ENCODE measurements at places on chromosomes 13 and 19.

DNA sequence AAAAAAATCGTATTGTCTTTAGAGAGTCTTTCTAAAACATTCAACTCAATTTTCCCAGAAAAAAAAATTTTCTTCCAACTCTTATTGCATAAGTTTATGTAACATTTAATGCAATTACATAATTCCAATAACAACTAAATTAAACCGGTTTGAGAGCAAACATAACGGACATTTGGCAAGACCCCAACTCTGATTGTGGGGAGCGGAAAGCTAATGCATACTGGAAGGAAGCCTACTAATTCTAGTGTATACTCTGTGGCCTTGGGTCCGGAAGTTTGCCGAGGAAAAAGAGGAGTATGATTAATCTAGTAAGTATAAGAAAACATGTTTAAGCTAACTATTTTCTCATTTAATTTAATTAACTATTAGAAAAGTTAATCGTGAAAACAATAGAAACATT is 21.3 kb upstream of the MIR17HG start:
- no peaks in the 10 kb centered on the region for H3K36me3 ChIP-seq
- H3K4me1 ChIP-seq, result no peaks in the 10 kb centered on the region
- H3K4me3 ChIP-seq, result no peak overlapping the region
- DNase-seq, result no peak
- no peak overlapping the region for H3K27ac ChIP-seq

DNA sequence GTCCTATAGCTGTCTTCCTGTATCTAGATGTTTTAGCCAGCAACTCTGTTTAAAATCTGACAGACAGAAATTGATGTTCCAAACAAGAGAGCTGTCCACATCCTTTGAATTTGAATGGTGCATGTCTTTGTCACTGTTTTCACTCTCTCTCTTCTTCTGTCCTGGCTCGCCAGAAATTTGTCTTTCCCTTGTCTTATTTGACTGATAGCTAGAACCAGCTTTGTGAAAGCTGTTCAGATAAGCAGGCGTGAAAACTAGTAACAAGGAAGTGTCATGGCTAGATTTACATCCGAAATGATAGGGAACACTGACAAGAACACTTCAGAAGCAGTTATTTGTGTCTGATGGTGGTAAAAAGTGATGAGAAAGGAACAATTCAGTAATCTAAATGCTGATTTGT is 354.9 kb upstream of the SLITRK1 start:
- H3K36me3 ChIP-seq, result no peaks in the 10 kb centered on the region
- H3K4me1 ChIP-seq, result no peaks in the 10 kb centered on the region
- H3K27ac ChIP-seq, result no peak overlapping the region
- H3K27me3 ChIP-seq, result no peaks in the 10 kb centered on the region
- DNase-seq, result no peak
- H3K4me3 ChIP-seq, result no peak overlapping the region

DNA sequence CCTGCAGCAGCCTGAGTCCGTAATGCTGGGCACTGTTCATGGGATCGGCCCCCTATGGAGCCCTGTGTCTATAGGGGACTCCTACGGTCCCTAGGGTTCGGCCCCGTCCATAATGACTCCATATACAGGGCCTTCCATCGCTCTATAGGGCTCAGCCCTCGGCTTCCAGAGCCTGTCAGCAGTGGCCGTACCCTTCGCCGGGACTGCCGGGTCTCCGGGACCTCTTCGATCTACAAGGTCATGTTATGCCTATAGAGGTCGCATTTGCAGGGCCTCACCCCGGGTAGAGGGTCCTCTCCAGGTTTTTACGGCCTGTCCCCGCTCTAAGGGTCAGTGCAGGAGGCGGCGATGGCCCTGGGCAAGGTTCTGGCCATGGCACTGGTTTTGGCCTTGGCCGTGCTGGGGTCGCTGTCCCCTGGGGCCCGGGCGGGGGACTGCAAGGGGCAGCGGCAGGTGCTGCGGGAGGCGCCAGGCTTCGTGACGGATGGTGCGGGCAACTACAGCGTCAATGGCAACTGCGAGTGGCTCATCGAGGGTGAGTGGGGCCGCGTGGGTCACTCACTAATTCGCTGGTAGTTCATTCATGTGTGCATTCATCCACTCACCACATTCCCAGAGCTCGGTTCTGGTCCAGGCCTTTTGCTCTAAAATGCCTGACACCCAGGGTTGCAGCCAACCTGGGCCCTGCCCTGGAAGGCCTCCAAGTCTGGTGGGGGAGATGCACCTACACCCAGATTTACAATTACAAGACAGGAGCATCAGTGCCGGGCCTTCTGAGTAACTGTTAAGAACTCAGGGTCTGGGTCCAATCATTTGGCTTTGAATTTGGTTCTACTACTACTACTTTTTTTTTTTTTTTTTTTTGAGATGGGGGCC is 699 bp downstream of the MEGF8 start:
- peak overlapping the region; percentile 77 for H3K27ac ChIP-seq
- H3K4me1 ChIP-seq, result peaks cover 3% of the 10 kb centered on the region
- H3K36me3 ChIP-seq, result no peaks in the 10 kb centered on the region
- no peak for DNase-seq
- peaks cover 15% of the 10 kb centered on the region for H3K27me3 ChIP-seq

DNA sequence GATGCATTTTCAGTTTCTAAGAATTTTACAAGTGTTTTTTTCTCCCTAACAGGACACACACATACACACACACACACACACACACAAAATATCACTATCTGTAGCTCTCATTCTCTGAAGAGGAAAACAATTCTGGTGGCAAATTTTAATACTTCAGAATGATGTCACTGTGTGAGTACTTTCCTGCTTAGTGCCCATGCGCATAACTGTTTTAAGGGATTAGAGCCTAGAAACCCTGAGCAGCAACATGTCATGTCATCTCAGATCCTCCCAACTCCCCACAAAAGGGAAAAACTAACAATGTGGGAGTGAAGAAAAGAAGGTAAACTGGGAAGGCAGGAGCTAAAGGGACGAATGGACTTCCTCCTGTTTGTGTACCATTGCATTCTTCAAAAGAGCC is 401.2 kb downstream of the SPRY2 start:
- no peak overlapping the region for H3K27ac ChIP-seq
- H3K4me3 ChIP-seq, result no peak overlapping the region
- no peak for DNase-seq
- no peaks in the 10 kb centered on the region for H3K4me1 ChIP-seq

GRCh38 chr13:110845520-110845919 is 69.3 kb downstream of the ANKRD10 start:
- H3K27me3 ChIP-seq, result no peaks in the 10 kb centered on the region
- no peak overlapping the region for H3K27ac ChIP-seq
- DNase-seq, result no peak
- H3K36me3 ChIP-seq, result no peaks in the 10 kb centered on the region

DNA sequence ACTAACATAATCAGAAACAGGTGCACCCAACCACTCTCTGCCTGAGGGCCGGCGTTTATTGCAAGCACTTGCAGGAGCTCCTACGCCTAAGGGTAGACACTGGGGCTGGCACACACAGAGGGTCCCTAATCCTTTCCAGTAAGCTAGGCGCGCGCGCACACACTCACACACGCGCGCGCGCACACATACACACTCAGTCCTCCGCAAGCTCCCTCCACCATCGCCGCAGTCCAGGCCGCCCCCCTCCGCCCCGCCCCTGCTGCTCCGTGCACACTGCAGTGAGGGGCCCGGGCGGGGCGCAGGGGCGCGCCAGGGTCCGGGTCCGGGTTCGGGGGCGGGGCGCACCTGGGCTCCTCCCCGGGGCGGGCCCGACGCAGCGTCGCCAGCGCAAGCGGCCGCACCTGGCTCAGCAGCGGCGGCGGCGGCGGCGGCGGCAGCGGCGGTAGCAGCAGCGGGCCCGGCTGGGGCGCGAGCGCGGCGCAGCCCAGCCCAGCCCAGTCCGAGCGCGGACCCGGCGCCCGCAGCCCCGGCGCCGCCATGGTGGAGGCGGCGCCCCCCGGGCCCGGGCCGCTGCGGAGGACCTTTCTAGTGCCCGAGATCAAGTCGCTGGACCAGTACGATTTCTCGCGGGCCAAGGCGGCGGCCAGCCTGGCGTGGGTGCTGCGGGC is at the start of gene CAMSAP3:
Gene CAMSAP3, plus strand, starts transcription at position 398 of the 668 bp plus-strand sequence. Its CDS starts 140 bp downstream, at position 538.
- no peaks in the 10 kb centered on the region for H3K27me3 ChIP-seq
- no peaks in the 10 kb centered on the region for H3K36me3 ChIP-seq
- peak within 1 kb of the TSS; percentile 54 for H3K27ac ChIP-seq
- no peak within 1 kb of the TSS for H3K4me3 ChIP-seq

DNA sequence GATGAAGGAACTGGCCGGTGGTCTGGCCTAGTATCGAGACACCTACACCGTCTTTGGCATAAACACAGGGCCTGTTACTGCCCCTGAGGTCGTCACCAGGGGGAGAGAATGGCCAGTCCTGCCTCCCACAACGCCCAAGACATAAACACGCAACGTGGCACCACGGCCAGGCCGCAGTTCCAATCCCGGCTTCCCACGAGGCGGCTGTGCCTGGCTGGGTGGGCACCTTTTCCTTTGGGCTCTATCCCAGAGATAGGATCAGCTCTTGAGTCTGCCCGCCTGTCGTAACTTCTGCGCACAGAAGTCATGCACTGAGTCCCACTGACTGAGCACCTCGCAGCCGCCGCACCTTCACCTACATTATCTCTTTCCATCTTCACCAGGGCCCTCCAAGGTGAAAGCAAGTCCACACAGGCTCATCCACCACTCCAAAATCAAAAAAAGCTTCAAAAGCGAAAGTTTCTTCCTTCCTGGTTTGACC is 1.1 kb downstream of the MIER2 start:
- peaks cover 11% of the 10 kb centered on the region for H3K4me1 ChIP-seq
- peak overlapping the region; percentile 98 for H3K4me3 ChIP-seq
- no peaks in the 10 kb centered on the region for H3K36me3 ChIP-seq

- no peaks in the 10 kb centered on the region for H3K36me3 ChIP-seq
- no peak overlapping the region for H3K4me3 ChIP-seq
- no peak overlapping the region for H3K27ac ChIP-seq
- no peak for DNase-seq
These were observed 10.3 kb downstream of the CEACAM8 start for GRCh38 chr19:42584466-42584865.

DNA sequence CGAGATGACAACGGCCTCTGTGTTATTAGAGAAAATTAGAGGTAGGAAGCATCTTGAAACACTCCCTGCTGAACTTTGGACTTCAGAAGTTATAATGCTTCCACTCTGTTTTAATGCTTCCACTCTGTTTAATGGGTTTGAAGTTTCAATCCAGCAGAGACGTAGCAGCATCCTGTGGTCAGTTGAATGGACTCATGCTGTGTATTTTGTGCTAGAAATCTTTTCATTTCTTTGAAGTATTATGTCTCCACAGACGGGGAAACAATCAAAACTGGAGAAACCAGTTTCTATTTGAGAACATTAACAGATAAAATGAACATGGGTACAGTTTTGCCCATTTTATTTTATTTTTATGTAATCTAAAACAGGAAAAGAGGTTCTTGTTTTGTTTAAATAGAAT is 1736.2 kb downstream of the SLITRK5 start:
- no peaks in the 10 kb centered on the region for H3K27me3 ChIP-seq
- H3K4me1 ChIP-seq, result no peaks in the 10 kb centered on the region
- no peak overlapping the region for H3K27ac ChIP-seq
- DNase-seq, result no peak

GRCh38 chr19:49807058-49807903 is 5.8 kb downstream of the FUZ start:
- H3K4me3 ChIP-seq, result no peak overlapping the region
- H3K4me1 ChIP-seq, result peaks cover 10% of the 10 kb centered on the region
- H3K27me3 ChIP-seq, result no peaks in the 10 kb centered on the region
- DNase-seq, result no peak
- no peak overlapping the region for H3K27ac ChIP-seq
- no peaks in the 10 kb centered on the region for H3K36me3 ChIP-seq

GRCh38 chr19:29771708-29772414 is 39.9 kb upstream of the CCNE1 start:
- no peaks in the 10 kb centered on the region for H3K4me1 ChIP-seq
- peaks cover 3% of the 10 kb centered on the region for H3K27me3 ChIP-seq
- H3K27ac ChIP-seq, result no peak overlapping the region

DNA sequence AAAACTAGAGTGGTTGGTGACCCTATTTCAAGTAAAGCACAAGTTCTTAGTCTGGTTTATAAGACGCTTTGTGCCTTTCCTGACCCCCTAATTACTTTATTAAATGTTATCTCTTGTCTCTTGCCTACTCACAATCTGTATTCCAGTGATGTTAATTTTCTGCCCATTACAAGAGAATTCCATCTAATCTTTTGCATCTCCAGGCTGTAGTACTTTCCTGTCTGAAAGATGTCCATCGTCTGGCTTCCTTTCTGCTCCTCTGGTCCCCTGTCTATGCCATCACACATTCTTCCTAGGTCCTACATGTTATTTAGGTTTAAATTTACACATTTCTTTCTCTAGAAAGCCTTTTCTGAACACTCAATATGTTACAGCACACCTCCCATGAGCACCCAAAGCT is 25.9 kb upstream of the OXGR1 start:
- DNase-seq, result no peak
- peaks cover 6% of the 10 kb centered on the region for H3K4me1 ChIP-seq
- H3K27ac ChIP-seq, result no peak overlapping the region
- H3K27me3 ChIP-seq, result no peaks in the 10 kb centered on the region
- H3K36me3 ChIP-seq, result no peaks in the 10 kb centered on the region

- no peaks in the 10 kb centered on the region for H3K27me3 ChIP-seq
- H3K27ac ChIP-seq, result no peak overlapping the region
- H3K4me3 ChIP-seq, result no peak overlapping the region
- no peaks in the 10 kb centered on the region for H3K4me1 ChIP-seq
- H3K36me3 ChIP-seq, result peaks cover 7% of the 10 kb centered on the region
These were observed 13.6 kb downstream of the EPN1 start for GRCh38 chr19:55688422-55689218.

GRCh38 chr19:43700395-43701000 is 15.4 kb upstream of the IRGC start:
- H3K27me3 ChIP-seq, result no peaks in the 10 kb centered on the region
- peak overlapping the region; percentile 68 for H3K27ac ChIP-seq
- DNase-seq, result no peak

GRCh38 chr13:100645382-100645781 is 29.2 kb downstream of the TMTC4 start:
- H3K4me3 ChIP-seq, result no peak overlapping the region
- H3K36me3 ChIP-seq, result no peaks in the 10 kb centered on the region
- DNase-seq, result no peak
- no peaks in the 10 kb centered on the region for H3K4me1 ChIP-seq

- H3K4me1 ChIP-seq, result peaks cover 9% of the 10 kb centered on the region
- no peaks in the 10 kb centered on the region for H3K36me3 ChIP-seq
- DNase-seq, result no peak
- no peak overlapping the region for H3K4me3 ChIP-seq
- H3K27ac ChIP-seq, result peak overlapping the region; percentile 66
These were observed 2.0 kb downstream of the EVI5L start for GRCh38 chr19:7832009-7832408.

GRCh38 chr13:39039041-39039440 is 785 bp downstream of the NHLRC3 start:
- DNase-seq, result no peak
- H3K27ac ChIP-seq, result peak overlapping the region; percentile 90
- H3K4me1 ChIP-seq, result peaks cover 15% of the 10 kb centered on the region
- H3K27me3 ChIP-seq, result no peaks in the 10 kb centered on the region
- H3K36me3 ChIP-seq, result no peaks in the 10 kb centered on the region

- H3K4me3 ChIP-seq, result no peak overlapping the region
- H3K36me3 ChIP-seq, result no peaks in the 10 kb centered on the region
- no peak for DNase-seq
- no peaks in the 10 kb centered on the region for H3K4me1 ChIP-seq
These were observed 723.9 kb upstream of the PCDH20 start for GRCh38 chr13:62139597-62139996.
